ENCODE measurements at places on chromosomes 11 and 22.

GRCh38 chr11:28228196-28228895, 120.2 kb downstream of the METTL15 start:
- no peak for DNase-seq

GRCh38 chr11:27470166-27470565, 2.4 kb downstream of the LGR4 start:
- no peak for DNase-seq

GRCh38 chr11:80533463-80533862, 1092.6 kb upstream of the TENM4 start:
- no peak for DNase-seq

- DNase-seq = no peak
Observed at GRCh38 chr11:7292922-7293321, 41.2 kb downstream of the SYT9 start.

DNA sequence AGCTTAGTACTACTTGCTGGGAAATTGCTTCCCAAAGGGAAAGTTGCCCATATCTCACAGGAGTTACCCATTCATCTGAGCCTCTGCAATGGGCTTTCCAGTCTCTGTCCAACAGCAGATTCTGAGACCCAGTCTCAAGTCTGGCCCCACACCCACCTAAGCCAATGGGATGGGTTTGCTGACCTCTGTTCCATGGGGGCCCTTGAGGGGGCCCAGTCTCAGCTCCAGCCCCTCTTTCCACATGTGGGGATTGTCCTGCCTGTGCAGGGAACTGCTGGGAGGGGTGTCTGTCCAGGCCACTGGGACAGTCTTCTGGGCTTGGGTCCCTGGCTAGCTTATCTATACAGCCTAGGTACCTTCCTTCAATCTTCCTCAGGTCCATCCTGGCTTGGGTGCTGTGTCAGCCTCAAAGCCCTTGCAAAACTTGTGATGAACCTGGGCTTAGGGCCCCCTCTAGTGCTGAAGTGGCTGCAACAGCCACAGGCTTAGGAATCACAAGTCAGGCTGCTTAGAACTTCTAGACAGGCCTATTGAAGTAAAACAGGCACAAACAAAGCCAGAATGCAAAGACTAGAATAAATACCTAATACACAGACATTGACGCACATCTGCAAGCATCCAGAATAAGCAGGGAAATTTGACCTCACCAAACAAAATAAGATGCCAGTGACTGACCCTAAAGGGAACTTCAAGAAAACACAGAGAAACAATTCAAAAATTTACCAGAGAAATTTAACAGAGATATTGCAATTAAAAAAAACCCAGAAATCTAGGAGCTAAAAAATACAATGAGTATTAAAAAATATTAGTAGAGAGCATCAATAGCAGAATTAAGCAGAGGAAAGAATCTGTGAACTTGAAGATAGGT, 11.7 kb upstream of the PATL1 start:
- peak; percentile 67 for DNase-seq

DNA sequence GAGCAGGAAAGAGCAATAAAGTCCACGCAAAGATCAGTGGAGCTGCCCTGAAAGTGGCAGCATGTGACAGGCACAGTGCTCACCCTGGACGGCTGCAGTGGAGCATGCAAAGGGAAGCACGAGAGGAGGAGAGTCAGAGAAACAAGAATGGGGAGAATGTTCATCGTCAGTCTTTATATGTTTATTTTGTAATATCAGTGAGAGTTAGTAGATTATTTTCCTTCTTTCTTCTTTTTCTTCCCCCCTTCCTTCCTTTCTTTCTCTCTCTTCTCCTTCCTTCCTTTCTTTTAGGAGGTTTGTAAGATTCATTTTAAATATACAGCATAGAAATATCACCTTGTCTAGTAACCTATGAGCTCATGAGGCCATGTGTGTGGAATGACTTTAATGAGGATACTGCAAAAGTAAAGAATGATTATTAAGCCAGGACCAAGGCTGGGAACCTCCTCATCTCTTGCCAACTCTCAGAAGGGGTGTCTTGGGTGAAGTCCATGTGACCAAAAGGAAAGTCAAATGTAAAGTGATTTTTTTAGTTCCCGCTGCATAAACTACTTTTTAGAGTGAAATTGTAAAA, 321.1 kb downstream of the AASDHPPT start:
- DNase-seq = no peak

GRCh38 chr11:100525197-100525596, 161.9 kb upstream of the ARHGAP42 start:
- no peak for DNase-seq

- DNase-seq = peak; percentile 73
Observed at GRCh38 chr11:118015385-118015841, 29.2 kb downstream of the IL10RA start.

DNA sequence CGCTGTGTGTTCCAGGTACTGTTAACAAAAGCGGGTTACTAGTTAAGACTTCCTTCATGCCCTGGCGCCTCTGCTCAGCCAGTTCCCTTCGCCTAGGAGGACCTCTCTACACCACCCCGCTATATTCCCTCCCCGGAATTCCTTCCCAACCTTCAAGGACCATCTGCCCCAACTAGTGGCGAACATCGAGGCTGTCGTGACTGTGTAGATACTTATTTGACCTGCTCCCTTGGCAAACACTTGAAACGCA, 450 bp upstream of the BCL2L13 start:
- DNase-seq = no peak

DNA sequence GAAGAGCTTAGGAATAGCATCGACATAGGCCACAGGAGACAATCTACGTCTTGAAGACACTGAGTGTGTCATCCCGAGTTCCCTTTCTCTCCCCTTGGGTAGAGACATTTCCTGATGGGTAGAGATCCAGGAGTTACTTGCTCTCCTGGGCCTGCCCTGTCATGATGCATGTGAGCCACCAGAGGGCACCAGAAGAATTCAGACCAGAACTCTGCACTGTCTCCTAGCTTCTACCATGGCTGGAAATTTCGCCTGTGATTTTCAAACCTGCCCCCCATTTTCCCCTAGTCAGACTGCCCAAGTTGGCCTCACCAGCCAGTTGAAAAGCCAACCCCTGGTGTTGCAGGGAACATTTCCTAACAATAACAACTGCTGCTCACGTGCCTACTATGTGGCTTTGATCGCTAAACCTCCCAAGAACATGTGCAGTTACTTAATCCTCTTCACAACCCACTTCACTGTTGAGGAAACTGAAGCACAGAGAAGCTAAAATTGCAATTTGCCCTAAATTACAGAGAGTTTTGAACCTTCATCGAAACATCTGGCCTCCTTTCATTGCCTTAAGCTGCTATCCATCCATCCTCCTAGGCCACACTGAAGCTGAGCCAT, 47.2 kb downstream of the C11orf58 start:
- DNase-seq = peak; percentile 79
